ENCODE measurements at places on chromosomes 1 and 21.

DNA sequence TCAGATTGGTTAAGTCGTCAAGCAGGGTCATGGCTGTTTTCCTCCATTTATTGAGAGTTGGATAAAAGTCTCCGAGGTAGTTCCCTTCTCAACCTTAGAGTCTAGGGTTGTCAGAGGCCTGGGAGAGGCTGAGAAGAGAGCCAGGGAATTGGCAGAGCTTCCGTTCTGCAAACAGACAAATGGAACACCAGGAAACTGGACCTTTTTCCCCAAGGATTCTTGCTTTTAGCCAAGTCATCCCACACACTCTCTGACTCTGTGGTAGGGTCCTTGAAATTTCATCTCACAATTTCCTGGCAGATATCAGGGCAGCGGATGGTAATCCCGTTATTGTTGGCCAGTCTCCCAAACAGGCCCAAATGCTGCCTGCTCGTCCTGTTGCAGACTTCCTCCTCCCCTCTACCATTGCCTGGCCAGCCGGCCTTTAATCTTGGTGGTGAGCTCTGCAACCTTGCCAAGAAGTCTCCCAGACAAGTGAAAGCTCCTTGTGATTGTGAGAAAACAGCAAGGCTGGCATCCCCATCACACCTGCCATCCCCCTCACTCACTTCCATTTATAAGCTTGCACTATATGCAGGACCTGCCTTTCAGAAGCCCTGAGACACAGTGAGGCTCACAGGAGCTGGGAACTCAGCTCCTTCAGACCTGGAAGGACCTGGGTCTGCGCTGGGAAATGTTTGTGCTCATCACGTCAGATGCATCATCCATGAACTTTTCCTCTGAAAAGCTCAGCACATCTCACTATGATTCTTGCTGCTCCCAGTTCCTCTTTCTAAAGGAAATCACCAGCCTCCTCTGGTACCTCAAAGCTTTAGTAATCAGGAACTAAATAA lies 13.7 kb upstream of the SRP9 start:
- no peak for DNase-seq

DNA sequence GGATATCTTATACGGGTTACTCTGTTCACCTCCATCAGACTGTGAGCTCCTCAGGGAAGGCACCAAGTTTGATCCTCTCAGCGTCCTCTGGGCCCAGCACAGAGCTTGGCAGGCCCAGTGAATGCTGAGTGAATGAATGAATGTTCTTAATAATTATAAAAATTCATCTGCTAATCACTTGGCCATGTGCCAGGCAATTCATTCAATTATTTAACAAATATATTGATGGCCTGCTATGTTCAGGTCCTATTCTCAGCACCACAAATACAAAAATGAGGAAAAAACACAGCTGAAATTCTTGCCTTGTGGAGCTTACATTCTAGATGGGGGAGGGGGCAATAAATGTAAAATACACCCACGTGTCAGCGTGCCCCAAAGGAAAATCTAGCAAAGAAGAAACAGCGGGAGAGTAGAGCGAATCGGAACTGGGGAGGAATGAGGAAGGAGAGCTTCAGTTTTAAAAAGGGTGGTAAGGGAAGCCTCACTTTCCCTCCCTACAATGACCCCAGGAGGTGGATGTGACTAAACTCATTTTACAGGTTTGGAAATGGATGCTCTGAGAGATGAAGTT lies 15.8 kb downstream of the CDCP2 start:
- no peak for DNase-seq

GRCh38 chr1:234918961-234919761 lies 209.5 kb downstream of the TOMM20 start:
- DNase-seq, result no peak

DNA sequence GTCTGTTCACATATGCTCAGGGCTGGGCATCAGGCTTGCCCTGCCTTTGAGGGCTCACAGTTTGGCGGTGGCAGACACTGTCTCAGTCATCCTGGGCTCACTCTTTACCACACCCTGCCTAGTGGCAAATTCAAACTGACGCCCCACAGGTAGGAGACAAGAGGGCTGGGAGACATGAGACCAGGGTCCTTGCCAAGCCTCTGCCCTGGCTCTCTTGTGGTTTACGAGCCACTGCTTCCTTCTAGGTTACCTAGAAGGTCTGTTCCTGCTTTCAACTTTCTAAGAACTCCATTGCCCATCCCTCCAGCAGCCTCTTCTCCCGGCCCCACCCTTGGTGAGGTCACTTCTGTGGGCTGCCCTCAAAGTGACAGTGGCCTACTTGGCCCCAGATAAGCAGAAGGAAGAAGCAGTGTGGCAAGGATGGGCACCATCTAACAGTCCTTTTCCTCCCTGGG lies 10.5 kb downstream of the KIF21B start:
- DNase-seq, result no peak

DNA sequence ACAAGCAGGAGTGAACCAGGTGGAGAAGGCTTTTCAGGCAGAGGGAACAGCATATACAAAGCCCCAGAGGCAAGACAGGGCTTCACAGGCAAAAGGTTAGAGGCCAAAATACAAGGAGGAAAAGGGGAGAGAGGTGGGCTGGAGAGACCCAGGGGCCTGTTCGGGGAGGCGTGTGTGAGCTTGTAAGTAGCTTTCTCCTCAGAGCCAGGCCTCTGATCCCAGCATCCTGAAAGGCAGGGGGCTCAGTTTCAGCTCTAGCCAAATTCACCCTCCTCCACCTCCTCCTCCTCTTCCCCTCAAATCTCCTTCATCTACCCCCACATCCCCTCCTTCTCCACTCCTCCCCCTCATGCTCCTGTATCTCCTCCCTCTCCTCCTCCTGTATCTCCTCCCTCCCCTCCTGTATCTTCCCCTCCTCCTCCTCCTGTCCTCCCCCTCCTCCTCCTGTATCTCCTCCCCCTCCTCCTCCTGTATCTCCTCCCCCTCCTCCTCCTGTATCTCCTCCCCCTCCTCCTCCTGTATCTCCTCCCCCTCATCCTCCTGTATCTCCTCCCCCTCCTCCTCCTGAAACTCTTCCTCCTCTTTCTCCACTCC lies 148.6 kb downstream of the ST6GALNAC5 start:
- no peak for DNase-seq

DNA sequence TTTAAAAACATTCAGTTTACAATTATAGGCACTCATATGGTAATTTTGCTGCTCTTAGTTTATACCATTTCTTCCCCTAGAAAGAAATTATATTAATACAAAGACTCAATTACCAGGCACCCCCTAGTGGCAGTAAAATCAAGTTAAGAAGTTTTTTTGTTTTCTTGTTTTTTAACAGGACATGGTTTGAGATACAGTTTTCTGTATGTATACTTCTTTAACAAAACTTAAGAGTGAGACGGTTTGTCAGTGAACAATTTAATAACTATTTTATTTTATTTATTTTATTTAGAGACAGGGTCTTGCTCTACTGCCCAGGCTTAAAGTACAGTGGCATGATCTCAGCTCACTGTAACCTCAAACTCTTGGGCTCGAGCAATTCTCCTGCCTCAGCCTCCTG lies 224.6 kb downstream of the FAF1 start:
- no peak for DNase-seq

DNA sequence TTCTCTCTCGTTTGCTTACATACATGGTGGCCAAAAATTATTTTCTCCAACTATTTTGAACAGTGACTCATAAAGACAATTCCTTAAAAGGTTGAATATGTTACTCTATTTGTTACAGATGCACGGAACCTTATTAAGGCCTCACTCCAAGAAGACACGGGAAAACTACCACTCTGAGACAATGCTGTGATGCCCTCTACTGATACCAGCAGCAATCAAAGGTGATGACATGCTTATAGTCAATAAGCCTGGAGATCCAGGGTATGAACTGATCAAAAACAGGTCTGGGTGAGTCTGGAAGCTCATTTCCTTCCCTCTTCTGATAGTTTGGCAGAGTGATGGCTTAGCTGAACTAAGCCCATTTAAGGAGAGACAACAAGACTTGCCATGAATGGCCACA lies 563.0 kb downstream of the LRRIQ3 start:
- DNase-seq, result no peak

DNA sequence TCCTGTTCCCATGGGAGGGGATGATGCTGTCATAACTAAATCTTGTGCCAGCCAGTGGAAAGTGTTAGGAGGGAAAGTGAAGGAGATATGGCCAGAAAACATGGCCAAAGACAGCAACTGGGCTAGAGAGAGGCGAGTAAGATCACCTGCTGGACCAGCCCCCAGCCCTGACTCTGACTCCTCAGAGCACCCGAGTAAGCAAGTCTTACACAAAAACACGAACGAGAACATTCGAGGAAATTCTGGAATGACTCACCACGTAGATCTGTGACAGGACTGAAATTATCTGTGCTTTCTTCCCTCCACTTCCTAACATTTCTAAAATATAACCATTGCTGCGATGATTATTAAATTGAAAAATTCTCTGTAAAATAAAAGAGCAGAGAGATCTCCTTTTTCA lies 9.2 kb downstream of the ZNF496 start:
- no peak for DNase-seq

DNA sequence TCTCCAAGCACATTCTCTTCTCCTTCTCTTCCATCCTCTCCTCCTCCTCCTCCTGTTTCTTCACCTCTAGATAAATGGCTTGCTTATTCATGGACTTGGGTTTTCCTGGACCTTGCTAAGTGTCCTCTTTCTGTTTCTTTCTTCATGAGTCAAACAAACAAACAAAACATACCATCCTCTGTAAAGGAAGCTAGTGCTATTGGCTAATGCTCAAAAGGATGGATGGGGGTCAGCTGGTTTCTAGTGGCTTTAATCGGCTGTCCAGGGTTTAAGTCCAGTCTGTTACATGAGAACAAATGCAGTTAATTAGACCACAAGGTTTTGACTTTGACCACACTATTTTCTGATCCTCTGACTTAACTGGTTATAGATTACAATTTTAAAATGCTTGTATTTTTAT lies 83.8 kb upstream of the TSPAN2 start:
- DNase-seq, result no peak

DNA sequence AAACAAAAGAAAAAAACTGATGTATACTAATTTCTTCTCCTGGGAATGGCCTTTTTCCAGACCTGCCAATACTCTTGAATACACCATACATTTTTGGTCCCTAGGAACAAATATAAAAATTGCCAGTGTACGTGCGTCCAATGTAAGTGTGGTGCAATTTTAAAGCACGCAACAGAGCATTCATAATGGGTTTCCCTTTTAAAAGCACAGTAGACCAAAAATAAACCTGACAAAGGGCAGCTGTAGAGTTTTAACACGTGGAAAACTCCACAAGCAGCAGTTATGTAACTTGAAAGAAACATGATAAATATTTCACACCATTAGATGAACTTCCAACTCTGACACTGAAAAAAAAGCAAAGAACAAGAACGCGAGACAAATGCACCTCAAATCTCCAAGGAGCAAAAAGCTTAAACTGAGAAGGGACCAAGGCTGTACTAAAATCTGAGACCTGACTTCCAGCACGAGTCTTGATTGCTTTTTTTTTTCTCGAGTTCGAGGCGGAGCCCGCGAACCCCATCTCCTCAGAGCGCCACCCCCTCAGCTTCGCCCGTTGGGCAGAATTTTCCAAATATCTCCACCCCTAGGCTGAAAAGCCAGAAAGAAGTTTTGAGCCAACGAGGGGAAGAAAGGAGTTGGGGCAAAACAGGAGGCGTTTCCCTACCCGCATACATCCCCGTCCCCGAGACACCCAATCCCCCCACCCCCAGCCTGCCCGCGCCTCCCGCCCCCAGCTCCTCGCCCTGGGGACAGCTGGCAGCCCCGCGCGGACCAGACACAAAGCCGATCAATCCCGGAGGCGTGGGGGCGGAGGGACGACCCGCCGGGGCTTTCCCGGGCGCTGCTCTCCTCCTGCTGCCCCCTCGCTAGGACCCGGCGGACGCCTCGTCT lies at the start of gene JAM2:
Gene JAM2 (plus strand): TSS at position 599 of the 891 bp plus-strand sequence. CDS start 564 bp downstream, outside the sequence.
- peak; percentile 72 for DNase-seq

DNA sequence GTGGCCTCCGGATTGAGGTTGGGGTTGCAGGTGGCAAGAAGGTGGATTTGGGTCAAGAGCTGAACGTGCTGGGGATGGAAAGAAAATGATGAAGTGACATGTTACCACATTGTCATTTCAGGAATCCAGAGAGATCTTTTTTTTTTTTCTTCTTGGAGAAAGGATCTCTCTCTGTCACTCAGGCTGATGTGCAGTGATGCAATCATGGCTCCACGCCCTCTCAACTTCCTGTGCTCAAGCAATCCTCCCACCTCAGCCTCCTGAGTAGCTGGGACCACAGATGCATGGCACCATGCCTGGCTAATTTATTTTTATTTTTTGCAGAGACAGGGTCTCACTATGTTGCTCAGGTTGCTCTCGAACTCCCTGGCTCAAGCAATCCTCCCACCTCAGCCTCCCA lies 80.6 kb downstream of the GON4L start:
- no peak for DNase-seq

GRCh38 chr1:198107091-198107501 lies 49.7 kb upstream of the NEK7 start:
- DNase-seq, result no peak

GRCh38 chr1:15334995-15335394 lies 74.7 kb upstream of the EFHD2 start:
- DNase-seq, result no peak

- no peak for DNase-seq
Measured at GRCh38 chr1:87170157-87170556, 158.5 kb upstream of the LMO4 start.
